ENCODE measurements at places on chromosomes 6 and 20.
A peak's percentile ranks its signal among the peaks of the same experiment; 100 is the strongest.

- no peak for DNase-seq
Observed at GRCh38 chr6:155510879-155511278, 55.2 kb upstream of the NOX3 start.

- no peak for DNase-seq
Observed at GRCh38 chr20:4136967-4137334, 121.6 kb upstream of the RNF24 start.

GRCh38 chr6:12295558-12296254 is 5.5 kb downstream of the EDN1 start:
- DNase-seq = no peak

DNA sequence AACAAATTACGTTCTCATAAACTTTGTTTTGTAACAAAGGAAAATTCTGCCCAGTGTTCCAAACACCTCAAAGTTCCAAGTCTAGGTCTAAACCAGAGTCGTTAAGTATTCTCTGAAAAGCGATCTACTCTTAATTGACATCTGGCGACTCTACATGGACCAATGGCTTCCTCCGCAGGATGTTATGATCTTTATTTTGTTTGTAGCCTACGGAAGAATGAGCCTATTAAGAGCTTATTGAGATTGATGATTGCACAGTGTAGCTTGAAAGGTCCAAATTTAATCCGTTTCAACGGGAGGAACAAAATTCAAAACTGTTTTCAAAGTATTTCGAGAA is 61.1 kb downstream of the FAM217A start:
- DNase-seq = peak; percentile 29

DNA sequence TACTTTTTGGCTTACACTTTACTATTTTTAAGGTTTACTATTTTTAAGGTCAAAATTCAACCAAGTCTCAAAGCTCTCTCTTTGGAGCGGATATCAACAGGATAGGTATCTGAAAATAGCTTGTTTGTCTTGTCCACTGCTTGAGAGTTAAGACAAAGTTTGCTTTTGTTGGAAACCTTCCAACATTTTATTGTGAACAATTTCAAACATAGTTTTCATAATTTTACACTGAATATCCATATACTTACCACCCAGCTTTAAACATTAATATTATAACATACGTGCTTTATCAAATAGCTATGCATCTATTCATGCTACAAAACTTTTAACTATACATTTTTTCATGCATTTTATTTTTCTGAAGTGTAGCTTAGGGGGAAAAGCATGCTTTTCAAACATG is 109.9 kb downstream of the FYN start:
- DNase-seq = no peak

- no peak for DNase-seq
Observed at GRCh38 chr6:143198312-143198711, 137.6 kb downstream of the AIG1 start.

GRCh38 chr20:33291830-33292355 is 8.9 kb downstream of the BPIFB1 start:
- peak; percentile 43 for DNase-seq

GRCh38 chr20:58112017-58112781 is 116.3 kb downstream of the ANKRD60 start:
- no peak for DNase-seq

DNA sequence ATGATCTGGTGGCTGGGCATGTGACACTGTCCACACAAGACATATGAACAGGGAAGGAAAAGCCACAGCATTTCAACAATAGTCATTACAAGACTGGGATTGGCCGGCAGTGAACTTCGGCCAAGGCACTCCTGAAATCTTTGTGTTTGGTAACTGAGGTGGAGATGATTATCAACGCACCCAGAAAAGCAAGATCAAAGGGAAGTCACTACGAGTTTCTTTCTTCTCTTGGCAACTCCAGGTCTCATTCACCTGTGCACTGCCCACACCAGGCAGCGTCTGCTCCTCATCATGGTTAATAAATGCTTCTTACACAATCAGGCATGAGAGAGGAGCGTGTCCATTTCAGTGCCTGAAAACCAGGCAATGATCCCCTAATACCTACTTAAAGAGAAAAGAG is 20.5 kb upstream of the FOXC1 start:
- no peak for DNase-seq

GRCh38 chr6:37354526-37355384 is 972 bp downstream of the RNF8 start:
- no peak for DNase-seq

Data from NCI-H1092 treated with DMSO at 0.1 percent for 48 hours (cell line).